Activated CD4-positive, alpha-beta T cell treated with anti-CD3 and anti-CD28 coated beads for 36 hours (primary cell): ENCODE measurements at places on chromosomes 7 and 10.

DNA sequence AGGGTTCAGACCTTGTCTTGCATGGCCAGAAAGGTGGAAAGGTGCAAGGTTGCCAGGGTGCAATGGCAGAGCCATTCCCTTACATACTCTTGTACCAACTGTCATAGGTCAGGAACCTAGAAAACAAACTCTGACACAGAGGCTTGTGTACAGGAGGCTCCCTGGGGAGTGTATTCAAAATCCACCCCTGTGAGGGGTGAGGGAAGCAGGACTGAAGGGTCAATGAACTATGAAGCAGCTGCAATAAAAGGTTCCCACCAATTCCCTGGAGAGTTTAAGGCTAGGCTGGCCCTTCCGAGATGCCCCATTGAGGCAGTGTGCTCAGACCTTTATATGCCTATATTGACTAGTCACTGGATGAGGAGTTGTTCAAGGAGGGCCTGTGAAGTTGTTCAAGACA lies 13.9 kb upstream of the CUZD1 start:
- no peak for DNase-seq

DNA sequence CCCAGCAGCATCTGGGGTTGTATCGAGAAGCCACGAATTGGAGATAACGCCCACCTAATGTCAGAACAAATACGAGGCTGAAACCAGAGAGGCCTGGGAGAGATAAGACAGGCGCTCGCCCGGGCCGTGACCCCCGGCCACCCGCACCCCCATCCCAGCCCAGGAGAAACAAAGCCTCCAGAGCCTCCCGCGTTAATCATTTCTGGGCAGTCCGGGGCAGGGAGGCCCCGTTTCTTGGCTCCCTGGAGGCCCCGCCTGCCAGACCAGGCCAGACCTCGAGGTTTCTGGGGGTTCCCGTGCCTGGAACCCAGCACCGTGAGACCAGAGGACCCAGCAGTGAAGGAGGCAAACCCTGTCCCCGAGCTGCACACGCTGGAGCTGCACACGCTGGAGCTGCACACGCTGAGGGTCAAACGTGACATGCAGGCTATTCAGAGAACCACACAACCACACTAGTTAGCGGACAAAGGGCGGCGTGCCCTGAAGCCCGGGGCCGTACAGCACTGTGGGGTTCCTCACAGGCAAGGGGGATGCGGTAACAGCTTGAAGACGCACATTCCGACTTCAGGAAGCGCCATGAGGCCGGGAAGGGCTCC lies 53.4 kb downstream of the FOXL3 start:
- no peak for DNase-seq

GRCh38 chr10:106780632-106781031 lies 383.9 kb downstream of the SORCS1 start:
- no peak for DNase-seq

DNA sequence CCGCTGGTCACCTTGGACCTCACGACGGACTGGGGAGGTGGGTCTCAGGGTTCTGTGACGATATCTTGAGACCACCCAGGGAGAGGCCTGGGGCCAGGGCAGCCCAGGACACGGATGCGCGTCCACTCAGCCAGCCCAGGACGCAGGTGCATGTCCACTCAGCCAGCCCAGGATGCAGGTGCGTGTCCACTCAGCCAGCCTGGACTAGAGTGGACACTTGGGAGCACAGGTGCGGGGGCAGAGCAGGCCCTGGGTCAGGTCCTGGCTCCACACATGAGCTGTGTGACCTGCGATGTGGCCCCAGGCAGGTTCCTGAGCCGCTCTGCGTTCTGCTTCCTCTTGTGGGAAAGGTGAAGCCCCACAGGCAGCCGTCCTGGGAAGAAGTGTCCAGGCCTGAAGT lies 22.2 kb downstream of the KNDC1 start:
- no peak for DNase-seq

- DNase-seq: no peak
These were observed 411.2 kb upstream of the LRRTM3 start for GRCh38 chr10:66514666-66515065.

DNA sequence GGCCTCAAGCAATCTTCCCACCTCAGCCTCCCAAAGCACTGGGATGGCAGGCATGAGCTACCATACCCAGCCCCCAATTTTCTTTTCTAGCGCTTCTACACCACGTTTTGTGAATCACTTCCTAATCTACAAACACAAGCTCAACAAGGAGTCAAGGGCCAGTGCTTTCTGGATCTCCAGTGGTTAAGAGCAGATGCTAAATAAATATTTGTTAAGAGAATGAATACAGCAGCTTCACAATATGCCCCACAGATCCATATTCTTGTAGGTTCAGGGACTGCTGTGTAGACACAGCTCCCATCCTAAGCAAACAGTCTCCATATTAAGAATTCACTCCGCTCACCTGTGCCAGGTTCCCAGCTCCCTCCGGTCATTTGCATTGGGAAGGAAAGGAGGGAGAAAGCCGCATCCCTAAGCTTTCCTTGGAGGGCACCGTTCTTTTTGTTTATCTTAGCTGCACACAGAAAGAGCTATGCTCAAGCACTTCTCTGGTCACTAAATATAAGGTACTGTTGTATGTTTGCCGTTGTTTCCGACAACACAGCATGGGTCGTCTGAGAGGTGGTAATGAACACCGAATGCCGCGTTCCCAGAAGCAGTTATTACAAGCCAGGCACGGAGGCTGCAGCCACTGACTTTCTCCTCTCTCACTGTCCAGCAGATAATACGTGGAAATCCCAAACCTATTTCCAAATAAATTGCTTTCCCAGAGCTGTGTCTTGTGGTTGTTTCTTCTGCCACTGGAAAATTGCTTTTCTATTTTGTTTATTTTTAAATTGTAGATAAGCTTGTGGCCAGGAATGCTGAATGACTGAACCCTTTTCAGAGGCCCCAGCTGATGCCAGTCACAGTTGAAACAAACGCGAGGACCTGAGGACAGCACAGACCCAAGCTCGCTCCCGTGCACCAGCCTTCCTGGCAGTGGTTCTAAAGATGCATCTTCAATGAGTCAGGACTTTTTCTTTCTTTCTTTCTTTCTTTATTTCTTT lies 217.1 kb downstream of the PRPF18 start:
- DNase-seq: no peak

- DNase-seq: no peak
These were observed 92.1 kb upstream of the STRIP2 start for GRCh38 chr7:129341816-129342806.

DNA sequence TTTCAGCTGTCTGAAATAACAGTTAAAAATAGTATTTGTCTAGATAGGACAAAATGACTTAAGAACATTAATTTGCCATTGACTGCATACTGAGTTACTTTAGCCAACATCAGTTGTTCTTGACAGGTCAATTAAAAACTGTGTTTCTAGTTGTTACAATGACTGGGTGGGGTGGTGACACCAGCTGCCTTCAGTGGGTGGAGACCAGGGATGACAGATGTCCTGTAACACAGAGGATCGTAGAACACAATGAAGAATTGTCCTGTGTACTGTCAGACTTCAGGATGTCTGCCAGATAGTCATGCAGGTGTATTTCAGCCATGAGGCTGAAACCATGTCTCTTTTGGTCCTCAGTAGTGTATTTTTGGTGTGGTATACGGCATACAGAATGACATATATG lies 24.4 kb downstream of the TRUB1 start:
- DNase-seq: no peak

DNA sequence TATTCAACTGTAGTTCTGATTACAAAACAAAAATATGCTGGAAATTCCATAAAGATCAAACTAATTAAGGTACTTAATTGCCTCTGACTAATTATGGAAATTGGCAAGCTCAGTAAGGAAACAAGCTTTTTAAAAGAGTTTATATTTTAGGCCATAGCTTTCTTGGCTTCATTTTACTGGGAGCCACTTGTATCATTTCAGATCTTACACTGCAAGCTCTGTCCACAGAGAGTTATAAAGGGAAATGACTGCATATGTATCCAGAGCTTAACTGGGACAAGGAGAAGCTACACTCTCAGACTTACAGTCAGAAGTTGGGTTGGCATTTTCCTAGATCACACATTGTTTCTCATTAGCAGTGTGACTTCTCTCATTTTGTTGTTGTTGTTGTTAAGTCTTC lies 92.4 kb downstream of the LRRN3 start:
- no peak for DNase-seq

DNA sequence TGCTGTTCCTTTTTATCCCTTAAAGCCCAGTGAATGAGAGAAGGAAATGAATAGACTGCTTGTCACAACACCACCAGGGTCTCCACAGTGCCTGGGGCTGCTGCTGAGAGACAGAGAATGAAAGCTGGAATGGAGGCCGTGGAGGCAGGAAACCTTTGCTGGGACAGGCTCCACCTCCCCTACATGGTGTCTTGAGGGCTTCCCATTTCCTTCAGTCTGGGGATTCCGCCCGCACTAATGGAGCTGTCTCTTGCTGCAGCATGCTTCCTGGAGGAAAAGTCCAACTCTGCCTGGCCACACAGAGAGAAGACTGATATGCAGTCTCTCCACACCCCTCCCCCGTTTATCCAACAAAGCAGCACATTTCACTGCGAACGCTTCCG lies 54.5 kb downstream of the LRRC4 start:
- no peak for DNase-seq

DNA sequence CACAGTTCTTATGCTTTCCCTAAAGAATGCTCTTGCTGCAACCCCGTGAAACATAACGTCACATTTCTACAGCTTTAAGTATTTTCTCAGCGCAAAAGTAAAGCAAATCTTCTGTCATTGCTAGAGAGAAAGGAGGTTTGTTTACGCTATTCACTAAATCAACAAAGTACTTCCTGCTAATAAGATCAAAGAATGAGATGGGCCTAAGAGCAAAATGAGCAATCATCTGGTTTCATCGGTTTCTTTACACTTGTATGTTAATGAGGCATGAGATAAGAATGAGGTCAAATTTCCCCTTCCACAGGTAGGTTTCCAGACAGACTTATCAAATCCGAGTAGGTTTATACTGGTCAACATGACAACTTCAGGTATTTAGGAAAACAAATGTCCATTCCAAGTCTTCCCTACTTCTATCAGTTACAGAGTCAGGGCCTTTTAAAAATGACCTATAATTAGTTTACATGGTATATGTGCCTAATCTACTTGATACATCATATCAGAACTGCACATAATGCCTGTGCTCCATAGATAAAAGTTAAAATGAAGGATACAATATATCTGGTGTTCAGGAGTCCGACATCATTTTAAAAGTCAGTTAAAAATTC lies 8.4 kb downstream of the USP6NL start:
- no peak for DNase-seq

GRCh38 chr7:139099172-139099947 lies 10.2 kb downstream of the ZC3HAV1 start:
- DNase-seq: no peak
